Cerebellum (tissue), 4 donors: ENCODE measurements at places on chromosomes 7 and 10. TPM values are rescaled to one million over a fixed set of nuclear protein-coding genes. Genes with fewer than 3 reads are reported as not detected.

TAF5 gene
- 6.9 TPM for total RNA-seq

CCDC71L gene
- 23.9 TPM for total RNA-seq

SLC39A12 gene
- total RNA-seq: 0.54 TPM

HOXA11 gene
- total RNA-seq: not detected

OR2A42 gene
- total RNA-seq: 0.45 TPM

CRYGN gene
- not detected for total RNA-seq

FAM131B gene
- 42.6 TPM for total RNA-seq

THSD7A gene
- total RNA-seq: 71.7 TPM

BTRC gene
- 36.3 TPM for total RNA-seq
